ENCODE measurements at places on chromosomes 13 and 19.

DNA sequence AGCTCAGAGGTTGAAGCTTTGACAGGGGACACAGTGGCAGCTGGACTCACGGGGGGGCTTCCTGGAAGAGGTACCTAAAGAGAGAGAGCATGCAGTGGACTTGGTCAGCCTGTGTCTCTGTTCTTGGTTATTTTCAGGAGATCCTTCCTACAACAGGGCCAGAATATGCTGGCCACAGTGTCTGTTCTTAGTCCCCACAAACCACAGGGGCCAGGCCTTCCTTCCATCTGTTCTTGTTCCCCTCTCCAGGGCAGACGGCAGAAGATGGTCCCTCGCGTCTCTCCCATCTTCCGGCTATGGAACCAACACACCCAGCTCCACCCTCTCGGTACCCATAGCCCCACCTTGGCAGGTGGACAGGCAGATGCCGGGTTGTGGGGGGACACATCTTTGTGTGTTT, 24.8 kb downstream of the MAST3 start:
- no peak for DNase-seq

DNA sequence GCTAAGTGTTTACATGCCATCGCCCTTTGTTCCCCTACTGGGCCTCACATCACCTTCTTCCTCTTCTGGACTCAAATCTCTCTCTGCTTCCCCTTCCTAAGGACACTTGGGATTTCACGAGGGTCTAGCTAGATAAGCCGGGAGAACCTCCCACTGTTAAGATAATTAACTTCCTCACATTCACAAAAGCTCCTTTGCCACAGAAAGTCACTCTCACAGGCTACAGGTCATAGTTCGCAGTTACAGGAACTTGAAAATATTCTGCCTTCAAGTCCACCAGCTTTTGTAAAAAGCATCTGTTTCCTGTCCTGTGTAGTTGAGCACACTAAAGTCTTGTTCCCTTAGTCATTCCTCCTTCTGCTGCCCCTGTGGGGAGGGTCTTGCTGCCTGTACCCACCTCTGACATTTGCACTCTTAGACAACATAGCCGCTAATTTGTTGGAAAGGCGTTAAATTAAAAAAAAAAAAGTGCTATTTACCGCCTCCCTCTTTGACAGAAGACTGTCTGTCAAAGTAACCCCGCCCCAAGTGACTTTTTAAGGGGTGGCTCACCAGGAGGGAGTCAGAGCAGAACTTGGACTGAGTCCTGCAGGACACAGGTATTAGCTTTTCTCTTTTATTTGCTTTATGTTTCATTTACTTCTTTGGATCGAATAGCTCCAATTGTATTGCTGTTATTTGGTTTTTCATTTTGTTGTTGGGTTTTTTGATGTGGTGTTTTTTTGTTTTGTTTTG, 26.8 kb upstream of the CEACAM21 start:
- DNase-seq = peak; percentile 63

DNA sequence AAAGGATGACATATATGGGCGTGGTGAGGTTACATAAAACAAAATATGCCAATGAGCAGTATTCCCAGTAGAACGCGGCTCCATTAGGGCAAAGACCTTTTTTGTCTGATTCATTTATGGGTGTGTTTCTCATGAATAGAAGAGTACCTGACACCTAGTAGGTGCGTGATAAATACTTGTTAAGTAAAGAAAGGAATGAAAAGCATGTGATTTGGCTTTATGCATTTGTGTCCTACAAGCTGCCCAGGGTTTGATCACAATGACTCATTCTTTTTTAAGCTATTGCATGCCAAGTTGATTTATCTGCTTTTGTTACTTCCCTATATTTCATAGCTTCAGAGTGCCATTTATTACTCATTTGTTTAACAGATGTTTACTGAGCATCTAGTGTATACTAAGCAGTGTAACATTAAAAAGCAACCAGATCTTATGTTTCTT, 19.1 kb upstream of the KCTD4 start:
- no peak for DNase-seq

- no peak for DNase-seq
Observed at GRCh38 chr13:48112896-48113755, 18.2 kb upstream of the MED4 start.

GRCh38 chr19:53810187-53810546, 13.9 kb downstream of the NLRP12 start:
- DNase-seq = no peak

DNA sequence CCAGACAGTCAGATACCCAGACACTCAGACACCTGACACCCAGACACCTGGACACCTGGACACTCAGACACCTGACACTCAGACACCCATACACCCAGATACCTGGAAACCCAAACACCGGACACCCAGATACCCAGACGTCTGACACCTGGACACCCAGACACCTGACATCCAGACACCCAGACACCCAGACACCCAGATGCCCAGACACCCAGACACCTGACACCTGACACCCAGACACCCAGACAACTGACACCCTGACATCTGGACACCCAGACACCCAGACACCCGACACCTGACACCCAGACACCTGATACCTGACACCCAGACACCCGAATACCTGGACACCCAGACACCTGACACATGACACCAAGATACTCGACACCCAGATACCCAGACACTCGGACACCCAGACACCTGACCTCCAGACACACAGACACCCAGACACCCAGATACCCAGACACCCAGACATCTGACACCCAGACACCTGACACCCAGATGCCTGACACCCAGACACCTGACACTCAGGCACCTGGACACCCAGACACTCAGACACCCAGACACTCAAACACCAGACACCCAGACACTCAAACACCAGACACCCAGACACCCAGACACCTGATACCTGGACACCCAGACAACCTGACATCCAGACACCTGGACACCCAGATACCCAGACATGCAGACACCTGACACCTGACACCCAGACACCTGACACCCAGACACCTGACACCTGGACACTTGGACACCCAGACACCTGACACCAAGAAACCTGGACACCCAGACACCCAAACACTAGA, 19.1 kb downstream of the C19orf12 start:
- no peak for DNase-seq

DNA sequence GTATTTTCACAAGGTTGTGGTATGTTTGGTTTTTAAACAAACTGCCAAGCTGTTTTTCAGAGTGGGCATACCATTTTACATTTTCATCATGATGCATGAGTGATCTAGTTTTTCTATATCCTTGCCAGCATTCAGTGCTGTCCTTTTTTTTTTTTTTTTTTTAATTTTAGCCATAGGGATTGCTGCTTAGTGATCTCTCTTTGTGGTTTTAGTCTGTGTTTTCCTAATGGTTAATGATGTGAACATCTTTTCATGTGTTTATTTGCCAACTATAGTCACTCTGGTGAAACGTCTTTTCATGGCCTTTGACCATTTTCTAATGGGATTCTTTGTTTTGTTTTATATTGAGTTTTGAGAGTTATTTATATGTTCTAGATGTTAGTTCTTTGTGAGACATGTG, 59.7 kb downstream of the SHISA2 start:
- DNase-seq = no peak

DNA sequence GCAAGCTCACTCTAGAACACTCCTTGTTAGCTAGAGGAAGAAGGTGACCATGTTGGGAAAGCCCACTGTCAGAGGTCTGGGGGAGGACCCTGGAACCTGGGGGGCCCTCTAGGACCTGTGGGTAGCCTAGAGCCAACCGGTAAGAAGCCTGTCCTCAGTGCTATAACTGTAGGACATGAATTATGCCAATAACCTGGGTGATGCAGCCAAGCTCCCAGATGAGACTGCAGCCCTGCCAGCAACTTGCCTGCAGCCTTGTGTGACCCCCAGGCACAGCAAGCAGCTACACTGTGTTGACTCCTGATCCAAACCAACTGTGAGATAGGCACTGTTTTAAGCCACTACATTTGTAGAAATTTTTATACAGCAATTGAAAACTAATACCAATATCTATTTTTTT, 122.3 kb downstream of the MIPEP start:
- no peak for DNase-seq

- DNase-seq = no peak
Observed at GRCh38 chr13:33158816-33159215, 126.7 kb downstream of the STARD13 start.

DNA sequence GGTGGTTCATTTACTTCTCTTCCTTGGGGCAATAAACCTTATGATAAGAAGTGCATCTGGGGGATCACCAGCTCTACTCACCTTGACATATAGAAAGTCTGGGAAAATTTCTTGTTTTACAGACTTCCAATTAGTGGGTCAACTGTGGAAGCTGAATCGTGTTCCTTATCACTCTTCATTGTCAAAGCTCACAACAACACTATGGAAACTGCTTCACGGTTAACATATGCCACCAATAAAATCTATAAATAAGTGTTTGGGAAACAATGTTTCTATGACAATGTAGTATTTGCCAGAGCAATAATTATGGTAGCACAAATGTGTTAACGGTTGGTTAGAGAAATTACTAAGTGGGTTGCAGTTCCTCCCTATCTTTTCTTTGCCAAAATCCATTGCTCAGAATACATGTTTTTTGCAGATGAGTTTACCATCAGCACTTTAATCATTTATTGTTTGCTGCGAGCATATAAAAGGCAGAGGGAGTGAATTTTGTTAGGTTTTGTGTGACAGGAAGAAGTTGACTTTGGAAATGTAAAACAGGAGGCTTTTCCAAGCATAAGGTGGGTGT, 321.8 kb downstream of the RFC3 start:
- no peak for DNase-seq

- DNase-seq = no peak
Observed at GRCh38 chr13:46606970-46607369, 54.0 kb downstream of the LRCH1 start.

DNA sequence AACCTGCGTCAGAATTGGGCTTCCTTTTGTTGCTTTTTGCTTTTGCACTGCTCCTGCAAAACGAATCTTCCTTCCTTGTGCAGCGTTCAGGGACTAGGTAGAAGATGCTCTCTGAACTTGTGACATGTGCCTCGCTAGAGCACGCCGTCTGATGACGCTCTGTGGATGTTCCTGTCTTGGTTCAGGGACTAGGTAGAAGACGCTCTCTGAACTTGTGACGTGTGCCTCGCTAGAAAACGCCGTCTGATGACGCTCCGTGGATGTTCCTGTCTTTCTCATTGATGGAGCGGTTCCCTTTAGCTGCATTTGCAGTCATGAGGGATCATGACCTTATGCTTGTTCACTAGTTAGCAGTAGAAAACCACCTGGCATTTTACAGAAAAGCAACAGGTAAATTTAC, 154.0 kb downstream of the SOX1 start:
- DNase-seq = no peak

DNA sequence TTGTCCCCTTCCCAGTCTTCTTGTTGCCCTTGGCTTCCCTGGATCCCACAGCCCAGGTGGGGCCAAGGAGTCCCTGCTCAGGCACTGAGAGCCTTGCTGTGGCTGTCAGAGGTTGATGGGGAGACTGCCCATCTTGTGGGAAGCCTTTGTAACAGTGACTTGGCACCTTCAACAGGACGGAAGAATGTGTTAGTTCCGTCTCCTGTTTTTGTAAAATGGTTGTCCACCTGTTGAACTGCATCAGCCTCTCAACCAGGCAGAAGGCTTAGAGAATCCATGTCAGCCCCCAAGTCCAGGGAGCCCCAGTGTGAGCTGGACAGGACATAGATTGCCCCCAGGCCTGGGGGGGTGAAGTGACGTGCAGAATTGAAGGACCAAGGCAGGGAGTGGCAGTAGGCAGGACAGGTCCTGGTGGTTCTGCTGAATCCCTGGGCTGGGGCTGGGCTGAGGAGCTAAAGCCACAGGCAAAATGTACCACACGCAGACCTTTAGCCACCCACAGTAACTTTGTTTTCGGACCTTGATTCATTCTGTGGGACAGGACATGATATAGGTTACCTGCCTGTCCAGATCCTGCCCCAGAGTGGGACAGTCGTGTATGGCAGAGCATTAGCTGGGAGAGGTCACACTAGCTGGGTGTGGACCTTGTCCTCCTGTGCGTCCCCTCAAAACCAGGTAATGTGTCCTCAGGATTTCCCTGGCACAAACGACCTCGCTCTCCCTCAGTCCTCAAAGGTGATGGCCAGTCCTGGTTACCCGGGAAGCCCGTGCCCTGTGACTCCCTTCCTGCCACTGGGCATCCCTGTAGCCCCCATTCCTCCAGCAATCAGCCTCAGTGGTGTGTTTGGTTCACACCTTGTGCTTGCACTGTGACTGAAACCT, 47.0 kb downstream of the GATAD2A start:
- no peak for DNase-seq

DNA sequence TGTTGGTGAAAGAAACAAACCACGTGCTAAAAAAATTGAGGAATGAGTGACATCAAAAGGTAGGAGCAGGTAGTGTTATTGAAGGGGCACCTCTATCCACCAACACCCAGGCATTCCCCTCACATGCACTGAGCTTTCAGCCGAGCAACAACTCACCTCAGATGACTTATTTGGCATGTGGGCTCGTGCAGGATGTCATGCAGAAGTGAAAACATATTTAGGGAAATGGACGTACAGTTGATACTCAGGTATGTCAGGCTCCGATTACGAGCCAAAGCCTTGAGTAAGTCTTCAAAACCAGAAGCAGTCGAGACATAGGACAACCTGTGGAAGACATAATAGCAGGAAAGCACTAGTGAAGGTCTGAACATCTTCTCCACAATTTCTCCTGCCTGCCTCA, 30.4 kb downstream of the NLRP11 start:
- DNase-seq = no peak

DNA sequence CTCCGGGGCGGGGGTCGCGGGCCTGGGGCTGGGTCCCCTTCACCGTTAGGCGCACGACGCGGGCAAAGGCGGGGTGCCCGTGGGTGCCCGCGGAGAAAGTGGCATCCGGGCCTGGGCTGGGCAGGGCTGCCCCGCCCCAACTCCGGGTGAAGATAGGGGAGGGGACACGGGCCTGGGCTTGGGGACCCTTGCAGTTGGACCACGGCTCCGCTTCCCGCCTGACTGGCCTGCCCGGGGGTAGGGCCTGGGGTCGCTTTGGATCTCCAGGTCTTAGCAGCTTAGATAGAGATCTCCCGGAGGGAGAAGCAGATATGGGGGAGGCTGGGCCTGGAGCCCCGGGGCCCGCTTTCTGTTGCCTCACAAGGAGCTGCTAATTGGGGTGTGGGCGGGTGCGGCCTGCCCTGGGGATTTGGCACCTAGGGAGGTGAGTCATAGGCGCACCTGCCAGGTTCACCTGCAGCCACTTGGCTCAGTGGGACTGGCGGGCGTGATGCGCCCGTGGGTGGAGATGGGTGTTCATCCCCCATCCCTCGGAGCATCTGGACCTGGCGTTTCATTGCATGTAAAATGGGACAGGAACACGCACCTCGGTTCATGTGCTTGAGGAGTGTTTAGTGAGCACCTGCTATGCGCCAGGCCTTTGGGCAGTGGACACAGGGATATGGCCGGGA, 585 bp downstream of the MAP1S start:
- no peak for DNase-seq

GRCh38 chr13:87123987-87124784, 547.0 kb upstream of the SLITRK5 start:
- no peak for DNase-seq

GRCh38 chr13:111864566-111864965, 202.4 kb upstream of the SOX1 start:
- DNase-seq = no peak

- no peak for DNase-seq
Observed at GRCh38 chr19:10976131-10976892, 15.5 kb downstream of the SMARCA4 start.

All from effector memory CD4-positive, alpha-beta T cell (primary cell).